ENCODE measurements at places on chromosomes 16 and 17.

GRCh38 chr16:57303021-57303909 lies 18.8 kb upstream of the PLLP start:
- DNase-seq, result no peak

DNA sequence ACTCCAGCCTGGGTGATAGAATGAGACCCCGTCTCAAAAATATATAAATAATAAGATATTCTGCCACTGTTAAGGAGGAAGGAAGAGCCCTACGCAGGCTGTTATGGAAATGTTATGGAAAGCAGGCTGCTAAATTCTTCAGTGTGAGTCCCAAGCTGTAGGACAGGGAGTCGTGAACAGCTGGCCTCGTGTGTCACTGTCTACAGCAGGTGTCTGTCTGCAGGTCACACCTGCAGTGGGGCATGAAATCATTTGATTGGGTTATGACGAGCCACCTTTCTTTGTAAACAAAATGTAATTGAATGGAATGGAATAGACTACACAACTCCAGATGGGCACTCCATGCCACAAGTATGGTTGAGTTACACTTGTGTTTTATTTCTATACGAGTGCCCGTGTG lies 15.6 kb upstream of the LITAF start:
- DNase-seq, result no peak

- no peak for DNase-seq
These were observed 235.2 kb downstream of the C16orf78 start for GRCh38 chr16:49608779-49609178.

GRCh38 chr17:43449470-43450248 lies 34.1 kb upstream of the DHX8 start:
- DNase-seq, result no peak

- no peak for DNase-seq
These were observed 70.4 kb downstream of the MMD start for GRCh38 chr17:55351226-55351625.

DNA sequence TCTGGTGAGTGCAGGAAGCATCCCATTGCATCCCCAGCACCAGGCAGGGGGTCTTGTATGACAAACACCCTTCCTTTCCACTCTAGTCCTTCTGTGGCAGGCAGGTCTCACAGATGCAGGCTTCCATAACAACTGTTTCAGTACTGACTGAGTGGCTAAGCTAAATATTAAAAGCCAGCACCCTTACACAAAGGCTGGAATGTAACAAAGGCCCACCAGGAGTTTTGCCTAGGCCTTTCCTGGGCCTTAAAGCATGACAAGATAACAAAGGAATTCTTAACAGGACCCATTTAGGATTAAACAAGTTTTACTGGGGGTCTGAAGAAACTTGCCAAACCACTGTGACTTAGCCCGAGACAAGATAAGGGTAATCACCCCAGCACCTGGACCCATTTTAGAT lies 228.9 kb upstream of the RPL38 start:
- no peak for DNase-seq

DNA sequence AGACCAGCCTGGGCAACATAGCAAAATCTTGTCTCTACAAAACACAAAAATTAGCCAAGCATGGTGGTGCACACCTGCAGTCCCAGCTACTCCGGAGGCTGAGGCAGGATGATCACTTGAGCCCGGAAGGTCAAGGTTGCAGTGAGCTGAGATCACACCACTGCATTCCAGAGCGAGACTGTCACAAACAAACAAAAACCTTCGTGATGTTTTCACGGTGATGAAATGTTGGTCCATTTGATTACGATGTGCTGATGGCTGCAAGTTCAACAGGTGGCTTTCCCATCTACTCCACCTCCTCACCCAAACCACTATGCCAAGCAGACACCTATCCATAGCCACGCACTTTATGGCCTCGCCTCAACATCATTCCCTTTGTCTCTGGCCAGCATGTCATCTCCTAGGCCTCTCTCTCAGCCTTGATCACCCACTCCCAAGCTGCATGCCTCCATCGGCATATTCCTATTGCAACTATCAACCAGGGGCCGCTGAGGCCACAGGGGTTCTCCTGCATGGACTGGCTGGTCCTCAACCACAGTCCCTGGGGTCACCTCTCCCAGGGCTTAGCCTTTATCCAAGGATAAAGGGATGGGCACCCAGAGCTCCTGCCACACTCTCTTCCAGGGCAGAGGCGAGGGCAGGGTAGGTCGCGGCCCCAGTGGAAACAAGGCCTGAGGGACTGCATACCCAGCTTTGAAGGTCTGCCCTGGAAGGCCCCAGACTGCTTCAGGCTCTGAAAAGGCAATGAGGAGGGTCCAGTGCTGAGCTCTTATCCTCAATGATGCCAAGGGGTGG lies 17.1 kb upstream of the ALOX15B start:
- no peak for DNase-seq

DNA sequence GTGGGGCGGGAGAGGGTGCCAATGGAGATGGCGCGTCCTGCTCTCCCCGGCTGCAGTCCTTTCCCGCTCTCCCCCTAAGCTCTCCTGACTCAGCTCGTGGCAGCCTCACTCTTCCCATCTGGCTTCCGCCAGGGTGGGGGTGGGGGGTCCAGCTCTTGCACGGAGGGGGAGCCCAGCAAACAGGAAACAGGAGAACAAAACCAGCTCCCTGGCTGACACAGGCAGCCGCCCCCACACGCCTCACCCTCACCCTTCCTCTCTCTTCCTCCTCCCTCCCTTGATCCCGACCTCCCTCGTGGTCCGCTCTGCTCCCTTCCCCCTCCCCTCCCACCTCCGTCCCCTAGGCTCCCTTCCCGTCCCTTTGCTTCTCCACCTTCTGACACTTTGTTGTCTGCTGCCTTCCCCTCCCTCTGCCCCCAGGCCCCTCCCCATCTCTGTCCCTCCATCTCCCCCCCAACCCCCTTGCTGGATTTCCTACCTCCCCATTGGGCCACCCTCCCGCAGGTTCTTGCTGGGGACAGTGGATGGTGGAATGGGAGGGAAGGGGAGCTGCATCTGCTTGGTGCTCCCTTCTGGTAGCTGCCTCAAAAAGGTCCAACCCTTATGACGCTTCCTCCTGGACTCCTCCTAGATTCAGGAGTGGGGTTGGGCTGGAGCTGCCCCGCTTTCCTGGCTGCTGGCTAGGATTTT lies 23.7 kb downstream of the ARHGAP23 start:
- no peak for DNase-seq

- DNase-seq, result no peak
These were observed 47.6 kb downstream of the XPO6 start for GRCh38 chr16:28164140-28164539.

- no peak for DNase-seq
These were observed 13.1 kb downstream of the KIAA0513 start for GRCh38 chr16:85040685-85041084.

DNA sequence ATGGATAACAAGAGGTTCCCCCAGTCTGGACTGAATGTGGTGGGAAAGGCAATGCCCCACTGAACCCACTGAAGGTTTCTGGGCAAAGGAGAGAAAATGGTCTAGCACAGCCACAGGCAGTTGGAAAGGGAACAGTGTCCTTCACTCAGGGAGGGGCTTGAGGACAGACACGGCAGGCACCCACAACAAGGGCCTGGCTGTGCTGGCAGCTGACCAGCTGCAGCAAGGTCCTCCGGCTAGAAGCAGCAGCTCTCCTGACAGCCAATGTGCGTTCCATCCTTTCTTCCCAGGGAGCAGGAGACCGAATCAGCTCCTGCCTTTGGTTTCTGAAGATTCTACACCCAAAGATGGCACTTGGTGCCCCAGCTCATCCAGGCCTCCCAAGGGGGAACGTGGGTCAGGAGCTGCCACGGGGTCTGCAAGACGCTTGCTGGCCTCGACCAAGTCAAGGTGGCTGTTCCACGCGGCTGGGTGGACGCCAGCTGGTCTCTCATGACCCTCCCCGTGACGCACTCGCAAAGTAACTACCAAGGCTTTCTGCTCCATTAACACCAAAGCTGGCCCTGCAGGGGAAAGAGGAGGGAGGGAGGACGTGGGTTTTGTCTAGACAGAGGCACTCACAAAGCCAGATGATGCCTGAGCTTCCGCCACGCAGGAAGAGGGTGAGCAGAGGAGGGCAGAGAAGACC lies 11.1 kb downstream of the ABR start:
- no peak for DNase-seq

- no peak for DNase-seq
These were observed 53.8 kb downstream of the MYO18A start for GRCh38 chr17:29126268-29126930.

DNA sequence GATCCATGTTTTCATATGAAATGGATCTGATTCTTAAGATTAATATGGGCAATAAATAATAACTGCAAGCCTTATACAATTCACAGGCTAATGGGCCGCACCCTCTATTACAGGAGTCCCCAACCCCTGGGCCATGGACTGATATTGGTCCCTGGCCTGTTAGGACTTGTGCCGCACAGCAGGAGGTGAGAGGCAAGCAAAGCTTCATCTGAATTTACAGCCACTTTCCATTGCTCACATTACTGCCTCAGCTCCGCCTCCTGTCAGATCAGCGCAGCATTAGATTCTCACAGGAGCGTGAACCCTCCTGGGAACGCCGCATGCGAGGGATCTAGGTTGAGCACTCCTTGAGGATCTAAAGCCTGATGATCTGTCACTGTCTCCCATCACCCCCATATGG lies 26.8 kb downstream of the METTL16 start:
- DNase-seq, result no peak

- no peak for DNase-seq
These were observed at the start of gene MMD for GRCh38 chr17:55421179-55421934. TSS of gene MMD (minus strand) at chr17:55421835. CDS start at chr17:55421695, 140 bp downstream.

DNA sequence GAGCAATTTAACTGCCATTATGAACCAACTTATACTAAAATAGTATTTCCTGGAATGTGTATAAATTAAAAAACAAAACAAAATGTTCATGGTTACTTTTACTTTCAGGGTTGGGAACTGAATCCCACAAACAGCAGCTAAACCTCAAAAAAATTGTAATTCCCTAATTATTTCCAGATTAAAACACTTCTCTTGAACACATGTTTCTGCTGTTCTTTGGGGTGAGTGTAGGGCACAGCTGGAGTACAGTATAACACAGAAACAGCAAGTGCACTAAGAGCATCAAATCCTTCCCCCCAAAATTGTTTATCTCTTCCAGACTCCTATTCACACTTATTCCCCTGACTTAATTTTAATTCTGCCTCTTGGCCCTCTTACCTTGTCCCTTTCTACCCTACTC lies 56.4 kb downstream of the KANSL1 start:
- no peak for DNase-seq

- no peak for DNase-seq
These were observed 794 bp downstream of the TMEM235 start for GRCh38 chr17:78231991-78232858.

GRCh38 chr16:80846680-80847079 lies 42.3 kb upstream of the CDYL2 start:
- DNase-seq, result no peak

DNA sequence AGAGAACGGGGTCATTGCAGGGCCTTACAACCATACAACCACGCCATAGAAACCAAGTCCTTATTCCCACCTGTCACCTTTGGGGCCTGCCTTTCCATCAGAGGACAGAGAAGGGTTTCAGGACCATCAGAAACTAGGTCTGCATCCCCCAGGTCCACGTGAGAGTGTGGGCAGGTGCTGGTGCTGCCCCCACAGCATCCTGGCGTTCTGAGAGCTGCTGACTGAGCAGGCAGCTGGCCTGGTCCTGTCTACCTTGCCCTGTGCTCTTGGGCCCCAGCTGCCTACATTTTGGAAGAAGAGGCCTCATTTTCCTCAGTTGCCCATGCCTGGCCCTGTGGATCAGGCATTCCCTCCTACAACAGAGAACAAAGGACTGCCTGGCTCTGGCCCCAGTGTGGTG lies 21.6 kb downstream of the ZNF276 start:
- DNase-seq, result no peak

DNA sequence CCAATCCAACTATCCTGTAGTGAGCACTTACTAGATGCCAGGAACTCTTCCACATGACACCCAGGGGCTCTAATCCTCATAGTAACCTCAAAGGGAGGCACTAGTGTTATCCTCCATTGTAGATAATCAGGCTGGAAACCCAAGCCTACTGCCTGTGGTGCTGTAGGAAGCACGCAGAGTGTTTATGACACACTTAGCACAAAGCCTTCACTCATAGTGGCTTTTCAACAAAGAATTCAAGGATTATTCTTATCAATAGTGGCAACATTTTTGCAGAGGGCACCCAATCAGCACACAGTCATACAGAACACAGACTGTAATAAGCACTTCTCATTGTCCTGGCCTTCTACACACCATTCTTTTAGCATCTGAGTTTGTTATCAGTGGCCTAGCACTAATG lies 18.5 kb upstream of the SOX9 start:
- DNase-seq, result no peak

DNA sequence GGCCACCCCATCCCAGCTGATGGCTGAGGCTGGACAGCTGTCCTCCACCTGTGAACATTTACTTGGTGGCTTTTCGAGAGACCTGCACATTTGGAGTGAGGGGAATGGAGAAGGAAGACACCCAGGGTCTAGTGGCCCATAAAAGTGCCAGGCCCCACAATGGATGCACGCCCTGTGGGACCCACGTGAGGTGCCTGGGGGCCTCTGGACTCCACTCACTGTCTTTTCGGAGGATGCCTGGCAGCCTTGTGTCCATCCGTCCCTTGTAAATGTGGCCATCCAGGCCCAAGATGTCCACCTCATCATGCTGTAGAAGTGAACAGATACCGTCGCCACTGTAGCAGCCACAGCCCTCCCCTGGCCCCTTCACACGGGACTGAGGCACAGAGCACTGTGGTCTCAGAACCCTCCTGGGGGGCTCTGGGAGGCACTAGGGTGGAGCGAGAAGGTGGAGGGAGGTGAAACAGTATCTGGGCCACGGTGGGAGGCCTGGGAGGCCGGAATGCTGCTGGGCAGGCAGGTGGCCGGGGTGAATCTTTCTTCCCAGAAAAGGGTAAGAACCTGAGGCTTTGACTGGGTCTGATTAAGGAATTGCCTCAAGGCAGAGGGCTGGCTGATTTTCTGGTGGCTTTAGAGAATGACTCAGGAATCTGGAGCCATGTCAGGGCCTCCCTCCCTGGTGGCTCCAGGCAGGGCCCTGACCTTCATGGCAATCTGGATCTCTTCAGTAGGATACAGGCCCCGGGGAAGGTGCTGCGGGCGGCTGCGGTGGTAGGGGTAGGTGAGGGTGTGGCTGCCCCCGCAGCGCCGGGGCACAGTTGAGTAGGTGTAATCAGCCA lies 11.5 kb downstream of the UBALD2 start:
- no peak for DNase-seq
